ENCODE measurements at places on chromosomes 2 and 18.

- DNase-seq, result no peak
These were observed 37.2 kb downstream of the SLC14A2 start for GRCh38 chr18:45652303-45653080.

- DNase-seq, result no peak
These were observed 160.3 kb downstream of the INO80D start for GRCh38 chr2:205925373-205926337.

GRCh38 chr2:72108121-72108520 is 39.5 kb downstream of the CYP26B1 start:
- no peak for DNase-seq

GRCh38 chr2:127365211-127365643 is 22.5 kb downstream of the MAP3K2 start:
- DNase-seq, result no peak

DNA sequence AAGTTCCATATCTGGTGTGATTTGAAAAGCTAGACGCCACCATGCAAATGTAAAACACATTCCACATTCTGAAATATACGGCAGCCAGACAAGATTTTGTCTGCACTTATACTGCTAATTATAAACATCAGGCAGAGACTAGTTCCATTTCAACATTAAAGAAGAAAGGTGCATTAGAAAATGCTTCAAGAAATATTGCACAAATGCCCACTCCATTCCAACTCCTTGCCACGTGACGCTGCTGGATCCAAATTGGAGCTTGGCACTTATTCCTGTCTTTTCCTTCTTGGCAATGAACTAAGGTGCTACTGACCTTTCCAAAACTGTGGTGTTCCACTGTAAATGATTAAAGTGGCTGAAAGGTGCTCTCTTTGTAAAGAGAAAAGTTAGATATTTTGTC is 6.3 kb downstream of the COL6A3 start:
- DNase-seq, result no peak

- no peak for DNase-seq
These were observed 41.3 kb downstream of the LHCGR start for GRCh38 chr2:48714245-48714644.

GRCh38 chr2:88032070-88032702 is 15.8 kb upstream of the RNU2-63P start:
- no peak for DNase-seq

- DNase-seq, result no peak
These were observed 19.9 kb downstream of the CHMP3 start for GRCh38 chr2:86543335-86543734.

- no peak for DNase-seq
These were observed 40.8 kb upstream of the ANKRD62 start for GRCh38 chr18:12052866-12053265.

- DNase-seq, result peak; percentile 38
These were observed 5.3 kb upstream of the GDF7 start for GRCh38 chr2:20661421-20662307.

DNA sequence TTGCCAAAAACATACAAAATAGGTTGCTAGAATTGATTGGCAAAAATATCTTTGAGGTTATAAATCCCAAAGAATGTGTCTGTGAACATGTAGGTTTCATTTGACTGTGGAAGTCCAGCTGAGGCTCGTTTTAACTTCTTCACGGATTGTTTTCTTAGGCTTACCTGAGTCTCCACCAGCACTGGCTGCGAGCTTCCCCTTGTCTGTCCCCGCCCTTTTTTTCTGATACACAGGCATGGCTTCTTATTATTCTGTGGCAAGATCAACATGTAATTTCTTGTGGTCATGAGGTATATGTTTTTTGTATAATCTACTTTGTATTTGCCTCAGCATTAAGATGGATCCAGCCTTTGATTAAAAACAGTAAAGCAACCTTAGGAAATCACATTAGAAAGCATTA is 7.2 kb upstream of the SLC40A1 start:
- no peak for DNase-seq

GRCh38 chr18:3725115-3725514 is 275.1 kb downstream of the TGIF1 start:
- no peak for DNase-seq

DNA sequence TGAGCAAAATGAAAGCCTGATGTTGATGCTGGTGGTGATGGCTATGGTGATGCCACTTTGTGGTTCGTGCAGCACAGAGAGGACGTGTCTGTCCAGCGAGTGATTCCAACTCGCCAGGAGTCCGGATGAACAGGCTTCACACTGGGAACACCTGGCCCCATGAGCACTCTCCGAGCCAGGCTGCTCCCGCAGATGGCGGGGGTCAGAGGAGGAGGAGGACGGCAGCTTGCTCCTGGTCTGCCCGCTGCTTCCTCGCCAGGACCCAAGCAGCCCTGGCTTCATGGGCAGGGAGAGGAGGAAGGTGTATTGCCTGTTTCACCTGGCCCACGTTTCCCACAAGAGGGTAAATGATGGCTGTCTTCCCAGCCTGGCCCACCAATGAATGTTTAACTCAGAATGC is 121.6 kb downstream of the MTCL1 start:
- no peak for DNase-seq

DNA sequence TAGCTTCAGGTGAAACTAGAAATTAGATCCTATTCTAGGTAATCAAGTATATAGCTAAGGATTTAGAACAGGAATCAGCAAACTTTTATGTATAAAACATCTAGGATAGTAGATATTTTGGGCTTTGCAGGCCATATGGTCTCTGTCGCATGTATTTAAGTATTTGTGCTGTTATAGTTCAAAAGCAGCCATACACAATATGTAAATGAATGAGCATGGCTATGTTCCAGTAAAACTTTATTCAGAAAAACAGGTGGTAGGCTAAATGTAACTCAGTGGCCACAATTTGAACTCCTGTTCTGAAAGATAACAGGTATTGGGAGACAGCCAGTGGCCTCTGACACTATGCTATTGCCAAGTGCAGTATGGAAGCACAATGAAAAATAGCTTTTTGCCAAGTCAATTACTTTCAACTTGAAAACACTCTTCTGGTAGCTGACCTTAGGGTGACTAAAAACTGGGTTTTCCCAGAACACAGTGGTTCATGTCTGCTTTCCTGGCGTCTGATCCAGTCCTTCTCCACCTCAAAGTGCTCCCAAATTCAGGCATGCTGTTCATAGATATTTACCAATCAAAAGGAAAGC is 304.7 kb upstream of the SYT4 start:
- no peak for DNase-seq

DNA sequence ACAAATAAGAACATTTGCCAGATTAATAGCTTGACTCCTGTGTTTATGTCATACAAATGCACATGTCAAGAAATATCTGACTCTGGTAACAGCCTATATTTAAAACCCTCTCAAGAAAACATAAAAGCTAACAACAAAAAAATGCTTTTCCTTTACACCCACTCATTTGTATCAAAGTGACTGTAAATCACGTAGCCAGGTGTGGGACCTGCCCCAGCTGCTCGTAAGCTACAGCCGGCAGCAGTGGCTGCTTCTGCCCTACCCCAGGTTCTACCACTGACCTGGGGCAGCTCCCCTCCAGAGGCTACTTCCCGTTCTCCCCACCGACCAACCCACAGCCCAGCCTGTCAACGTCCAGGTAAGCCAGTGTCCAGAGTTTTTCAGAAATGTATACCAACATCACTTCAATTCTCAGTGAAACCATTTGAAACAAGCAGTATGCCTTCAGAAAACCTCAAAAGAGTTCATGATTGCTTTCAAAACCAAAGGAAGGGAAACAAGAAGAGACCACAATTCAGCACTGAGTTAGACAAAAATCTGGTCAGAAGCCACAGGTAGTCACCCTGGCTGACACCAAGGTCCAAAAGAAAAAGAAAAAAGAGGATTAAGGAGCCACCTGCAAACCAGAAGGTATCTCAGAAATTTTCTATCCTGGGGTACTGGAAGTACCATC is 40.4 kb downstream of the KIDINS220 start:
- DNase-seq, result no peak

DNA sequence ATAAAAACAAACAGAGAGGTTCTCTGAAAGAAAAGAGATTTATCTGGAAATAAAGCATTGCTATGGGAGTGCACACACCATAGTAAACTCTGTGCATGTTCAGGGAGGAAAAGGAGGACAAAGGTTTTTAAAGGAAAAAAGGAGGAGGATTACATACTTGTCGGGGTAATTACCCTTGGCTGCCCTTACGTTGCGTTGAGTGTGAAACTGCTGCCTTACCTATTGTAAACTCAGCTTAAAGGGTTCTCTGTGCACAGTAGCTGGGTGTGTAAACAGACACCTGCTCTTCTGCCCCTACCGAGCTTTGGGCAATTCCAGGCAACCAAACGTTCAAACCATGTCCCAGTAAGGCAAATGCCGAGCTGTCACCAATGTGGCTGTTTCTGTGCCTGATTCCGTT is 29.6 kb upstream of the PXDN start:
- no peak for DNase-seq

DNA sequence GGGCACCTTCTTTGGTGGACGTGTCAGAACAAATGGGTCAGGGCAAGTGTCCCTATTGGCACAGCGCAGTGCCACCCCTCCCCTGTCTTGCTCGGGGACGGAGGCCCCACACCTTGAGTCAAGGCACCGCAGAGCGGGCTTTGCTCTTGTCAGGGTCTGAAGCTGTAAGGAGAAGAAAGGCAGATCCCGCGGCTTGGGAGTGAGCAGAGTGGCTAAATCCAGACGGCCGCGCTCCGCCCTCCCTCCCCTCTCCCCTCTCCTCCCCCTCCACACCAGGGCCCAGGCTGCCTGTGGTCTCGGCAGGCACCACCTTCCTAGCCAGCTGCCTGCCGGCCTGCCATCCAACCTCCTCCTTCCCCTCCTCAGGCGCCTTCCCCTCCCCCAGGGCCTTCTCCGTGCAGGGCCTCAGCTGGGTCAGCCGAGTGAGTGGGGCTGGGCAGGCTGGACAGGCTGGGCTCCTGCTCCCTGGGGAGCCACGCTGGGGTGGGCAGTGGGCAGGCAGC is 25.8 kb downstream of the SPEG start:
- DNase-seq, result no peak

DNA sequence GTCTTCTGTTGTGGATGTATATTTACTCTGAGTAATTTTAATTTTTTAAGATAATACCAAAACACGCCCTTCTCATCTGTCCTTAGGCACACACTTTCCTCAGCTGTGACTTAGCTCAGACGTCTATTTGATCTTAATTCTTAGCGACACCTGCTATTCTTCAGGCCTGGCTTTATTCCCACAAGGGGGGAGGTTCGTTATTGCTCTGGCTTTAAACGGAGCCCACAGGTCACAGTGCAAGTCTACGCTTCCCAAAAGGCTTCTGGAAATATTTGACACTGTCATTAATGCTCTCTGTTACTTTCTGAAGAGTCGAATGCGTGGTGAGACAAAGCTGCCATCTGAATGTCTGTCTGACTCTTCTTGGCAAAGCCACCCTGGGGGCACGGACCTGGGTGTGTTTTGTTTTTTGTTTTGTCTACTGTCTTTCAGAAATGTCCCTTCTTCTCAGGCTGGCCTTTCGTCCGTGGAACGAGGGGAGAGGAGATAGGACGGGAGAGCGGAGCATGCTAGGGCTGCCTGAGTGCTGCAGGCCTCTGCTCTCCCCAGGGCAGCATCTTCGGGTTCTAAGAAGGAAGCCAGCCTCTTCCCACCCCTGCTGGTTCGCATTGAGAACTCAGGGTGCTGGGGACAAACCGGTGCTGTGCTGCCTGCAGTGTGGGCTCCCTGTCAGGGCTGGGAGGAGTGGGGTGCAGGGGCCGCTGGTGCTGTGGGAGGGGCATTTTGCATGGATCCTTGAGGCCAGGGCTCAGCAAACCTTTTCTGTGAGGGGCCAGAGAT is 61.9 kb downstream of the ASAP2 start:
- DNase-seq, result no peak

DNA sequence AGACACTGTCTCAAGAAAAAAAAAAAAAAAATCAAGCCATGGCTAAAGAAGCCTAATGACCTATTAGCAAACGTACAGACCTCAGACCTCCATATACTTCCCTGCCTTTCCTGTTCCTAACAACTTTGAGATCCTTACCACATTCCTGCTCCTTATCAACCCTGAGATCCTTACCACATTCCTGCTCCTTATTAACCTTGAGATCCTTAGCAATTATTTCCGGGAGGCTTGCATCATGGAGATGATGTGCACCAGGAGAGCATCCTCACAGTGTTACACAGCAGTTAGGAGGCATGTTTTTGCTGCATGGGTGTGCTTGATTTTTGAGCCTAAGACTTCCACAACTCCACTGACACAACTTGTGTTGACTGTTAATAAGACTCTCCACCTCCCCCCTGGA is 54.6 kb upstream of the RASGRP3 start:
- DNase-seq, result no peak

DNA sequence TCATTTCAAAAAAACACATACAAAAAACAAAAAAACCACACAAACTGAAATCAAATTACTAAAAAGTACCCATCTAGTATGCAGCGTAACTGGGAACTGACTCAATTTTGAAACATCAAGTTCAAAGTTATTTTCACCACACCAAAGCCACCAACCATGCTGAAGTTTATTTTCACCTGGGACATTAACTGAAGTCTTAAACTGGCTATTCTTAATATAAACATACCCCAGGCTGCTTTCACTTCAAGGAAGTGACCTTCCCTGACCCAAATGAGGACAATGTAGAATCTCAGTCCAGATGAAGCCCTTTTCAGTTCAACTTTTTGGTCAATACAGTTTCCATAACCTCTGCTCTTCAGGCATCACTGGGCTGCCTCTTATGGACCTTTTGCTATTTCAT is 84.6 kb downstream of the PIGN start:
- DNase-seq, result no peak

DNA sequence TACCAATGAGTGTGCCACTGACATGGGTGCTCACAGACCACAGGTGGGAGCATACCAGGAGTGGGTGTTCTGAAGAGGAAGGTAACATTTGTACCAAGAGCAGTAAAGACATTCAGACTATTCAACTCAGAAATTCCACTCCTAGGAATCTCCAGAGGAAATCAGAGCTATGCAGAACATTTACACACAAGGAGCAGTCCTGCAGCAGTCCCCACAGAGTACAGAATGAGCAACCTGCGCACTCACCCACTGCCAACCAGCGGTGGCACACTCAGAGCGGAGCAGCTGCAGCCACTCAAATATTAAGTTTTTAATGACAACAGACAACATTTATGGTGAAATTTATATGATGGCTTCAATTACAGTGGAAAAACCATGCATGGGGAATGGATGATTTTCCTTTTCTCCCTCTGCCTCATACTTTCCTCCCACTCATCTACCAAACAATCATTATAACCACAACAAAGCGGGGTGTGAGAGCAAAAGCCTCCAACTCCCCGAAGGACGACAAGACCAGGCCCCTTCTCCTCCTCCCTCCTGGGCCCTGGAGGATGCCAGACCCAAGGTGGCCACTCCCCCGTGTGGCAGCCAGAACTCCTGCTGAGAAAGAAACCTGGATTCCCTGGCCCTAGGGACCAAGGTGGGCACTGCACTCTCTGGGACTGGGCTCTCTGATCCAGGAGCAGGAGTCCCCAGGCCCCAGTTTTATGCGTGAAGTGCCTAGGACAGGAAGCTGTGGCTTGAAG is 5.4 kb downstream of the HS6ST1 start:
- DNase-seq, result no peak

- DNase-seq, result no peak
These were observed 104.4 kb upstream of the TWIST2 start for GRCh38 chr2:238743243-238744065.

DNA sequence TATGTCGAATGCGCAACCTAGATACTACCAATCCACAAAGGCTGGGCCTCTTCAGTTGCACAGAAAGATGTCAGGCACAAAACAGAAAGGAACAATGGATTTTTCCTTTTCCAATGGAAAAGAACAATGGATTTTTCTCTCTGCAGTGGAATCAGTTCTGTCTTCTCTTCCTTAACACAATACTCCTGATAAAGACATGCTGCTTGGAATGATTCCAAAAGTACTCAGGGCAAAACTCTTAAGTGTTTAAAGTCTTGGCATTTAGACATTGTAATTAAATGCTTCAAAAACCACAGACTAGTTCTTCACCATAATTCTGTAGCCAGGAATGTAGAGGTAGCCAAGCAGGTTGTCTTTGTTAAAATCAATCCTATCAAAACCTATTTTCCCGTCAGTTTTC is 46.7 kb upstream of the FLACC1 start:
- DNase-seq, result peak; percentile 46
